Activated CD4-positive, alpha-beta T cell treated with anti-CD3 and anti-CD28 coated beads, Interleukin-2, amount 50 U/mL, for 1 hour (primary cell): ENCODE measurements at places on chromosomes 13 and 19.

DNA sequence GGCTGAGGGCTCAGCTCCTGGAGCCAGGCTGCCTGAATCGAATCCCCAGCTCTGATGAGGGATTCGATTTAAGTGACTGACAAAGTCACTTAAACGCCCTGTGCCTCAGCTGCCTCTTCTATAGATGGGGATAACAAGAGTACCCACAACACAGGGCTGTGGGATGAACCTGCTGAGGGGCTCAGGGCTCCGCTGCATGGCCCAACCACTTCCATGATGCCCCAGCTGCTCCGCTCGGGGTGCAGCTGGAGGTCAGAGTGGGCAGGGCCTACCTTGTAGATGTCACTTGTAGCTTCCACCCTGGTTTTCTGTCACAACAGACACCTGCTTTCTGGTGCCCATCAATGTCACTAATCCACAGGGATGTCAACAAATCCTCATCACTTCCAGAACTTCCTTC, 39.2 kb downstream of the STK24 start:
- DNase-seq, result no peak

GRCh38 chr13:75860935-75861334, 224.8 kb downstream of the LMO7 start:
- no peak for DNase-seq

- DNase-seq, result no peak
These were observed 39.1 kb upstream of the SIN3B start for GRCh38 chr19:16790051-16790450.

- DNase-seq, result no peak
These were observed 19.1 kb downstream of the GPR183 start for GRCh38 chr13:99288089-99288488.

DNA sequence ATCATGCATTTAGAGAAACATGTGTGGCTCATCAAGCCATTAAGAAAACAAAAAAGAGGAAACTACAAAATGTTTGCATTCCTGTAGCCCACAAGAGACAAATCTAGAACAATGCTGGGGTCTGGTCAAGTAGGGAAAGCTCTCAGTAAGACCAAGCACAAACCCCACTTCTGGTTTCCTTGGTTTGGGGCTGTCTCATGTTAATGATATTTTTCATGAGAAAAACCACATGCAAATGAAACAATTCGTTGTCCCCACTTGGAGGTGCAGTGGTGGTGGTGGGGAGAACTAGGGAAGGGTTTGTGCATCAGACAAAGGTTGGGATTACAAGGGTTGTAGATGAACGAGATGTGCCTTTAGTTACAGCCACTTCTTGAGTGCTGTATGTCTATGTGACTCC, 7.0 kb upstream of the RB1 start:
- no peak for DNase-seq

DNA sequence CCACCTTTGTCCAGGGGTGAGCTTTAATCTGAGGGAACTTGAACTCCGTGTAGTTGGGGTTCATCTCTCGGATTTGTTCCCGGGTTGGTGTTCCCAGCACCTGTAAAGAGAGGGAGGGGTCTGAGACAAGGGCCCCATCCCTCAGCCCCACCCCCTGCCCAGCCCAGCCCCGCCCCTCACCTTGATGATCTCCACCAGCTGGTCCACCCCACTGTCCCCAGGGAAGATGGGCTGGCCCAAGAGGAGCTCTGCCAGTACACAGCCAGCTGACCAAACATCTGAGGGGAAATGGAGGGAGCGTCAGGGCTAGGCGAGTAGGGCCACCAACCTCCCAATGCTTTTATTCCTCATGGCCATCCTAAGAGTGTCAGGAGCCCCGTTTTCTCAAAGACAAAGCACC, 9.3 kb downstream of the GSK3A start:
- no peak for DNase-seq

DNA sequence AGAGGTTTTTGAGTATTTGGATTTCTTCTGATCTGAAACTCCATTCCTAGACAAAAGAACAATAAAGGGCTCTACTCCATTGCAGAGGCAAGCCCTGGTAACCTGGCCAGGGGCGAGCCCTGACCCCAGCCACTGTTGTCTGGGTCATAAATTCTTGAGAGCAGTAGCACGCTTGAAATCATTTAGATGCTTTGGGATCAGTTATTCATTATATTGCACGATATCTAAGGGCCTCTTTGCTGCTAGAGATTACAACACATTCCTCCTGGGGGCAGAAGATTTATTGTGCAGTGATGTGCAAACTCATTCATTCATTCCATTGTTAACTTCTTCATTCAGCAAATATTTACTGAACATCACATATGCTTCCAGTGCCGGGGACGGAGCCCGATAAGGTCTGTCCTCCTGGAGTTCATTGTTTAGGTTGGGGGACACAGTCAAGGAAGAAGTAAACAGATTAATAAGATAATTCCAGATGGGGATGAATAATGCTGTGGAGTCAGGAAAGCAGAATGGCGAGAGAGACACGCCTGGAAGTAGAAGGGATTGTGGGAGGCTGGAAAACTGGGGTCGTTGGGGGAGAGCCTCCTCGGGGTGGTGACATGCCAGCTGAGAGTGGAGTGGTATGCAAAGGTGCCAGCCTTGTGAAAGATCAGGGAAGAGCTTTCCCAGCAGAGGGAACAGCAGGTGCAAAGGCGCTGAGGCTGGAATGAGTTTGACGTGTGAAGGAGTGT, 34.9 kb downstream of the SIPA1L3 start:
- DNase-seq, result no peak

DNA sequence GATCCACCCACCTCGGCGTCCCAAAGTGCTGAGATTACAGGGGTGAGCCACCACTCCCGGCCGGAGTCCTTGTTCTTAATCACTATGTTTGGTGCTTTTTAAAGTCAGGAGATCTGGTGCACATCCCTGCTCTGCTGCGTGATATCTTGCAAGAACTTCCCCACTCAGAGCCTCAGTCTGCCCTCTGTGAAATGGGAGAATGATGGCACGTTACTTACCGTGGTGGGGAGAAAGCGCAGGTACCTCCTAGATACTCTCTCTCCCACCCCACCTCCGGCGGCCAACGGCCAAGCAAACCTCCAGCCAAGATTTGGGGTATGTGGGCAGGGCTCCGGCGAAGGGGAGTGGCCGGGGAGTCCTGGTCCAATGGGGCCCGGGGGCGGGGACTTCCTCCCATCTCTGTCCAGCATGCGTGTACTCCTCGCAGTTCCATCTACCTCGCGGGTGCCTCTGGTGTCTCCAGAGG, at the start of gene RYR1:
Gene RYR1, plus strand, starts transcription at position 424 of the 466 bp plus-strand sequence. CDS start 139 bp downstream, outside the sequence.
- peak; percentile 31 for DNase-seq

- DNase-seq, result no peak
These were observed 36.2 kb upstream of the SLC46A3 start for GRCh38 chr13:28754698-28755545.

GRCh38 chr19:13932911-13933393, 5.3 kb downstream of the PODNL1 start:
- no peak for DNase-seq

GRCh38 chr13:71254384-71254783, 612.6 kb downstream of the DACH1 start:
- no peak for DNase-seq

- no peak for DNase-seq
These were observed 111.6 kb downstream of the GGACT start for GRCh38 chr13:100476963-100477362.

DNA sequence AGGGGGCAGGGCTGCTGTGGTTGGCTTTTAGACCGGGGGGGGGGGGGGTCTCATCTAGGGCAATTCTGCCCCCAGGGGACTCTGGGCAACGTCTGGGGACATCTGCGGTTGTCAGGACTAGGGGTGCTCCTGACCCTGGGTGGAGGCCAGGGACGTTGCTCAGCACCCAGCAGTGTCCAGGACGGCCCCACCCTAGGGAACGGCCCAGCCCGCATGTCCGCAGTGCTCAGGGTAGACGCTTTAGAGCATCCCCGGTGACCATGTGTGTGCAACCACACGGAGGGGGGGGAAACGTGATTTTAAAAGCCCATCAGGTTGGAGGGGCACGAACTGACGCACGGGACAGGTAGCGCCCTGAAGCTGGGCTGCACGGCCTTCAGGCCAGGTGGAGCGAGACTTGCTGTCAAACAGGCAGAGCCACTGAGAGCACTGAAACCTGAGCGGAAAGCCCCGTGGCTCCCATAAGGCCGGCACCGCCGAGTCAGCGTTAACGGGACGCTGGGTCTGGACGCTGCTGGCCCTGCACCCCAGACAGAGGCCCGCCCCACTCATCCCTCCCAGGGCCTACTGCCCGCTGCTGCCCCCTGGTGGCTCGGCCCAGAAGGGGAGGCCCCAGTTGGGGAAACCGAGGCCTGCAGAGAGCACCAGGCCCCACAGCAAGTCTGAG, 8.3 kb downstream of the CACTIN start:
- peak; percentile 52 for DNase-seq

- no peak for DNase-seq
These were observed 185.2 kb downstream of the KLF12 start for GRCh38 chr13:73948848-73949529.

- DNase-seq, result no peak
These were observed 512 bp upstream of the REX1BD start for GRCh38 chr19:18587962-18588610.

- DNase-seq, result no peak
These were observed 219.0 kb downstream of the MZT1 start for GRCh38 chr13:72508392-72508791.

- DNase-seq, result no peak
These were observed 6.8 kb upstream of the ZNF324 start for GRCh38 chr19:58460039-58460438.

DNA sequence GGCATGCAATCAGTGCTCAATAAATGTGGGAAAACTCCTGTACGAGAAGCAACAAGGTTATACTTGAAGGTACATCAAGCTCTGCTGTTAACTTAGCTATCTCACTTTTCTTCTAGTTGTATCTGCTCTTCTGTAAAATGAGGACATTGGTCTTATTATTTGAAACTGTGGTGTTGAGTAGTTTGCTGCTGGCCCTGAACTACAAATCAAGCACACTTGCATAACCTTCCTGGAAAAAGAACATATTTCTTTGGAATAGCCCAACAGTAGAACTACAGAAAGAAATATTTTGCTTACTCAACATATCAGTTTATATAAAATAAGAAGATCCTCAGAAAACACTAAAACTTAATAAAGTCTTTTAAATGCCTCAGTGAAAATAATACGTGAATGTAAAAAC, 203.0 kb downstream of the KCTD12 start:
- DNase-seq, result no peak

GRCh38 chr19:46745521-46746280, at the start of gene FKRP:
TSS of gene FKRP (plus strand) at chr19:46746057. CDS start at chr19:46755451, 9,394 bp downstream.
- peak; percentile 20 for DNase-seq

DNA sequence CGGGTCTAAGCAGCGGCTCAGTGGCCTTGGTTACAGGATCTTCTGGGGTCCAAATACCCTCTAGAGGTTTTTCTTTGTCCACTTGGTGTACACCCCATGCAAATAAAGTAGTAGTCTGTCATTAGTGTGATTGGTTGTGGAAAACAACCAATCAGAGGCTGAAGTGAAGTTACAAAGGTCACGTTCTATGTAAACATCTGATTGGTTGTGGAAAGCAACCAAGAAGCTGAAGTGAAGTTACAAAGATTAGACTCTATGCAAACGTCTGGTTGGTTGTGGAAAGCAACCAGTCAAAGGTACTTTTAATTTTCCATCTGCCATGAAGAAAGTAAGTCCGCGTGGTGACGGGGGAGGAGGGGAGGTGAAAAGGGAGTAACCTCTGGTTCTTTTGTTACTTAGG, 790.9 kb downstream of the UQCRFS1 start:
- no peak for DNase-seq

DNA sequence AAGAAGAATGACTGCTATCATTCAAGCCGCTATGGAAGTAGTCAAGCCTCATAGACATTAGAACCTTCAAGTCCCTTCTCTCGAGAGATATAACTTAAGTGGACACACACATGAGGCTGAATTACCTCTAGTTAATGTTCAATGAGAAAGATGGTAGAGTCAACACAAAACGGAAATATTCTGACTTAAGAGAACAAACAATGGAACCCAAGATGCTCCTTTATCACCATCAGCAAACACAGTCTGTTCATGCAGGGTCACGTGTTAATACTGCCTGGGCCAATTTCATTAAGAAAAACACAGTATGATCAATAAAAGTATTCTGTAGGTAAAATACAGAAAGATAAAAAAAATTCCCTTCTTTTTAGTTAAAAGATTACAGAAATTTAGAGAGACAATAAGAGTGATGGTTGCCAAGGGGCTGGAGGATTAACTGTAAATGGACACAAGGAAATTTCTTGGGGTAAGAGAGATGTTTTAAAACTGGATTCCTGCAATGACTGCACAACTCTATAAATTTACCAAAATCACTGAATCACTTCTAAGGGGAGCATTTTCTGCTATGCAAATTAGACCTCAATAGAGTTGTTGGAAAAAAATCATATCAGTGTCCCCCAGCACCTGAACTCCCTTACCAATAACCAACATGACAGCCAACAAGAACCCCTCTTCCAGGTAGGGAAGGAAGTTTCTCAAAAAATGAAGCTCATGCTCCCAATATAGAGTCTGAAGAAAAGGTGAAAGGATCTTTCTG, 256.6 kb downstream of the ABCC4 start:
- DNase-seq, result no peak

GRCh38 chr13:23203516-23203915, 22.7 kb downstream of the SGCG start:
- DNase-seq, result no peak

GRCh38 chr13:60689571-60689970, 292.6 kb downstream of the TDRD3 start:
- no peak for DNase-seq

DNA sequence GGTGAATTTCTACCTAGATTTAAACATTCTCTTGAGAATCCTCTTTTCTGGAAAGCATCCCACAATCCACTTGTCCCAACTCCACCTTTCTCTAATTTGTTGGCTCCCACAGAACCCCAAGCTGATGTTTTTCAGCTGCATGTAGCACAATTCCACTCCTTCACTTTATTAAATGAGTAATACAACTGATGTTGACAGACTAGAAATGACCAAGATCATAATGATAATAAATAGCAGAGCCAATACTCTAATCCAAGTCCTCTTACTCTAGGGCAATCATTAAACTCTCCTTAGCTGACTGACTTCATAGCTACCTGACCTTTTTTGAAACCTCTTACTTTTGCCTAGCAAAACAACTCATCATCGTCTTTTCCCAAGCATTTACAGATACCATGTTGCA, 27.9 kb upstream of the STARD13 start:
- no peak for DNase-seq

DNA sequence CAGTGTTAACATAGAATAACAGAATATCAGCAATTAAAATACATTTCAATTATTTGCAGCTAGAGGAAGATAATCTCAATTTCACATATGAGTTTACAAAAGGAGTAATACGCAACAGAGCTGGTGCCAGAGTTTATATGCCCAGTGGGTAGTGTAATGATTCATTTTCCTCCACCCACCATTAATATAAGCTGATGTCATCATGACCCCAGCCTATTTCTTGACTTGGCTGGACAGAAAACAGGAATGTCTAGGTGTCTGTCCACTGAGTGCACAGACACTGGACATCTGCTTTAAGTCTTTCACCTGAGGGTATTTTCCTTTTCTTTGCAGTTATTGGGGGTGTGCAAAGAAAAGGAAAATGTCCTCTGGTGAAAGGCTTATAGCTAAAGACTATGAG, 335.5 kb downstream of the TBC1D4 start:
- no peak for DNase-seq

GRCh38 chr19:43532571-43532961, 422 bp upstream of the ZNF575 start:
- DNase-seq, result no peak
